ENCODE measurements at places on chromosomes 4 and X.

DNA sequence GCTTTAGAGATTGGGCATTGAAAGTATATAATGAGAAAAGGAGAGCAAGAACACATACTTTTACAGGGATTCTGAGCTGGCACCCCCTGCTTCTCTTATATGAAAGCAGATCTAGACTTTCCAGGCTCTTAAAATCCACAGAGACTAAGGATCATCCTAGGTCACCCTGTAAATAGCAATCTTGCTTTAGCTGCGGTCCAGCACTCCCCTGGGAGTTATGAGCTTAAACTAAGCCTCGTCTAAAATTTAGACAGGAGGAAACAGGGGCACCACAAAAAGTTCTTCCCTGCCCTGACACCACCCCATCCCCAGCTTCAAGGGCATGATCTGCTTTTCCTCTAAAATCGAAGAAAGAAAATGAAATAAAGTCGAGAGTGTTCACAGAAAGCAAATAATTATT lies 143.3 kb upstream of the KCNIP4 start:
- DNase-seq: peak; percentile 47

- DNase-seq: no peak
Measured at GRCh38 chr4:142565771-142566170, 280.3 kb downstream of the INPP4B start.

GRCh38 chr4:134465417-134465816 lies 263.8 kb upstream of the PABPC4L start:
- peak; percentile 21 for DNase-seq

- DNase-seq: no peak
Measured at GRCh38 chrX:100717363-100717762, 14.6 kb downstream of the SYTL4 start.

DNA sequence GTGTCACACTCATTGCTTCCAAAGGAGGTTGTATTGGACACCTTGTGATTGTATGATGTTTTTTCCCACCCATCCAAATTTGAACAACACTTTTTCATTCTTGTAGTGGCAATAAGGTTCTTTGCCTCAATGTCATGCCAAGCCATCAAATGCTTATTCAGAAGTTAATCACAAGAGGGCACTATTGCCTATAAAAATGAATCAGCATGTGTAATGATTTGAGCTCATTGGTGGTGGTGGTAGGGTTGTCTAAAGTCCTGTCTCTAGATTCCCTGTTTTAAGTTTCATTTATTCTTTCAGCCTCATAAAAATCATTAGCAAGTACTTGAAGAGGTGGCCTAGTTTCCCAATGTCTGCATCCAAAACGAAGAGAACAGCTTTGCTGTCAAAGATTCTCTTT lies 37.0 kb downstream of the IRS4 start:
- no peak for DNase-seq

- DNase-seq: no peak
Measured at GRCh38 chr4:111849746-111850284, 295.4 kb upstream of the FAM241A start.

- DNase-seq: no peak
Measured at GRCh38 chr4:75345423-75345822, 168.8 kb downstream of the RCHY1 start.

- DNase-seq: no peak
Measured at GRCh38 chrX:123882391-123882790, 22.5 kb downstream of the XIAP start.

GRCh38 chr4:154609532-154609931 lies 2.9 kb downstream of the FGG start:
- no peak for DNase-seq

DNA sequence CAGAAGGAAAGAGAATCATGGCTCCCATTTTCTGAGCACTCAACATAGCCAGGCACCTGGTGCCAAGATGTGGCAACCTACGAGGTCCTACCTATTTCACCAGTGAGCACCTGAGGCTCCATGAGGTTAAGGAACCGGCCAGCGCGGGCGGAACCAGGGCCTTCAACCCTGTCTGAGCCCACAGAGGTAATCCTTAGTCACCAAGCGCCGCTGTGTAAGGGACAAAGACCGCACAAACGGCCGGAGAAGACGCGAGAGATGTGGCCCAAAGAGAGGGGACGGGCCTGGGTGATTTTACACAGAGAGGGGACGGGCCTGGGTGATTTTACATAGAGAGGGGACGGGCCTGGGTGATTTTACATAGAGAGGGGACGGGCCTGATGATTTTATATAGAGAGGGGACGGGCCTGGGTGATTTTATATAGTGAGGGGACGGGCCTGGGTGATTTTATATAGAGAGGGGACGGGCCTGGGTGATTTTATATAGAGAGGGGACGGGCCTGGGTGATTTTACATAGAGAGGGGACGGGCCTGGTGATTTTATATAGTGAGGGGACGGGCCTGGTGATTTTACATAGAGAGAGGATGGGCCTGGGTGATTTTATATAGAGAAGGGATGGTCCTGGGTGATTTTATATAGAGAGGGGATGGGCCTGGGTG lies 114.2 kb downstream of the SMIM20 start:
- no peak for DNase-seq

DNA sequence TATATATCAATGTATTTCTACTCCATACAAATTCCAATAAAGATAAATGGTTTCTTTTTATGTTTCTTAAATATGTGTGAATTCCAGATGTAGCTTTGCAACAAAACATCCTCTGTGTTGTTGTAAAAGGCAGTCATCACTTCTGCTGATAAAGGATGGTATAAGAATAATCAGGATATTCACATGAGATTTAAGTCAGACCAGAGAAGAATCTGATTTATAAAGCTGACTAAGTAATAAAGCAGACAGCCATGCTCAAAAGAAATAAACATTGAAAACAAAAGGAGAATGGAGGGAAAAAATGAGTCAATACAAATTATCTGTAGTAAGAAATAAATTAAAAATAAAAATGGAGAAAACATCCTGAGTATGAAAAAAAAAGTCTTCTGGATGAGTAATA lies 27.0 kb upstream of the SLC7A11 start:
- DNase-seq: no peak

DNA sequence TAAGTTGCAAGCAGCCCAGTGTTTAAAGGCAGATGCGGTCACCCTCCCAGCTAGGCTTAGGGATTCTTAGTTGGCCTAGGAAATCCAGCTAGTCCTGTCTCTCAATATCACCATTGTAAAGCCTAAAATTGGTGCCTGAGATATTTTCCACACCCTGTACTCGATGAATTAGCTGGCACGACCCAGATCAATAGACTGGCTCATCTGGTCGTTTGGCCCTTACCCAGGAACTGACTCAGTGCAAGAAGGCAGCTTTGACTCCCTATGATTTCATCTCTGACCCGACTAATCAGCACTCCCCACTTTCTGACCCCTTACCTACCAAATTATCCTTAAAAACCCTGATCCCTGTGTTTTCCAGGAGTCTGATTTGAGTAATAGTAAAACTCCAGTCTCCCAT lies 384.9 kb upstream of the SLC7A11 start:
- no peak for DNase-seq

- no peak for DNase-seq
Measured at GRCh38 chr4:8182858-8183725, 16.0 kb upstream of the SH3TC1 start.

DNA sequence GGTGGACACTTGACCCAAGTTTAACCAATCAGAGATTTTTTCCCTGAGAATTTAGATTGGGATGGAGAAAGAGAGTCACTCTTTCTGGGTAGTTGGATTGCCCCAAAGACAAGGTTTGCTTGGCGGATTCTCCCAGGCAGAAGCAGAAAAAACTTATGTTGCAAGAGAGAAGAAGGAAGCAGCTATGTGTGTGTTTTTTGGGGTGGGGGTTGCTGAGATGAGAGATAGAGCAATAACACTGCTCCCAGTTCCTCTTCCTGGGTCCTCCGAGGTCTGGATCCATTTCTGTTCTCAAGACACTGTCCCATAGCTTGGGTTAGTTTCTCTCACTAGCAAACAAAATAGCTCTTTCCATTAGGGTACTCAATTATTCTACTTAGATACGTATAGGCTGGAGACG lies 222.1 kb downstream of the STIM2 start:
- DNase-seq: no peak

DNA sequence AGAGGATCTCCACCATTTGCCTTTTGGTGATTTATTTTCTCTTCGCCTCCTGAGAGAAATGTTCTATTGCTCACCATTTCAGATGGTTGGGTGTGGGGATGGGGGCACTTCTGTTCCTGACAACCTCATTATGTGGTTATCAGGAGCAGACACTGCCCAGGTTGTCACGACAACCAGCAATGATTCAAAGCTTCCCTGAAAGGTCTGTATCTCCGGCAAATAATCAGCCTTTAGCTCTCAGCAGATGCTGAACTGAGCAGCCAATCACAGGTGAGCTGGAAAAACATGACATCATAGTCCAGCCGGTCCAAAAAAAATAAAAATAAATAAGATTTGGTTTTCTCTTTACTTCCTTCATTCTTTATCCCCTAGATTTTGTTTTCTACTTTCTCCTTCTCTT lies 5.5 kb upstream of the PAK3 start:
- DNase-seq: no peak

DNA sequence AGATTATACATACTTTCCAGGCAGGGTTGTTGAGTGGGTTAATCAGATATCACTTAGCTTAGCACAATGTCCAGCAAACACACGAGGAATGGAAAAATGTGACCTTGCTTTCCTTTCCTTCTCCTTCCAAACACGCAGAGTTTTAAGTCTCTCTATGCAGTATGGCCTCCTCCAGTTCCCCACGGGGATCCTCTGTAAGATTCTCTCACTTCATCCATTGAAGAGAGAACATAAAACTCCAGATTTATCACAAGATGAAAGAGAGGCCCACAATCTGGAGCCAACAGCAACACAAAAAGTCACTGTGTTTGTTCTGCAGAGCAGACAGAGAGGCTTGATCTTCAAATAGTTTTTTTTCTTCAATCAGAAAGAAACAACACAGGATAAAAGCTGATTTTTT lies 336.8 kb upstream of the CLNK start:
- DNase-seq: no peak

- no peak for DNase-seq
Measured at GRCh38 chrX:79444694-79445210, 77.6 kb upstream of the ITM2A start.

DNA sequence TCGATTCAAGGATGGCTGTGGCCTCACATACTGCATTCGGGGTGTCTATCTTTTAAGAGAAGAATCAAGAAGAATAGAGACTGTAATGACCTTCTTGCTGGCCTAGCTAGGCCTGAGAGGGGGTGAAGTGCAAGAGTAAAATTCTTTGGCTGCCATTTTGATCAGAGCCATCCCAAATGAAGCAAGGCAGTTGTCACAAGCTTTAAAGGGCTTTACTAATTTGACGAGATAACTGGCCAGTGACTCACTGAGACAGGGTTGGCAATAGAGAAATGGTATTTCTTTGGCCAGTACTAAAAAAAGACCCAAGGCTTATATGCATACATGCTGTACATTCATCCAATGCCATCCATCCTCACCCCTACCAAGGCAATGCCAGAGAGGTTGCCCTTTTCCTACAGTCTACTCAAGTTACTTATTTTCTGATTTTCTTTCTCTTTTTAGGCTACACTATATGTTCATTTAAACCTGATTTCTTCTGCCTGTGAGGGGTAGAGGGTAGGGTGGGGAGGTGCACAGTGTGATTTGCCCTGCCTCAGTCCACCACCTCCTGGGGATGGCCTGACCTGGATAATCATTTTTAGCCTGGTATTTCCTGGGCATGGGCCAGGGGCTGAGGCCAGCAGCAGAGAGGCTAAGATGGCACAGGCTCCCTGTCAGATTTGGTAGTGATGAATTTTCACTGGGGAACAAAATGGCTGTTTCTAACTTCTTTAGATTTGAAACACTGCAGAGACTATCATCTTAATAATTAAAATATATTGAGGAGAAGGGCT lies 32.2 kb downstream of the ATG4A start:
- DNase-seq: no peak

GRCh38 chr4:30727409-30727808 lies 7.2 kb downstream of the PCDH7 start:
- no peak for DNase-seq

GRCh38 chr4:86972997-86973396 lies 38.2 kb downstream of the AFF1 start:
- peak; percentile 50 for DNase-seq

DNA sequence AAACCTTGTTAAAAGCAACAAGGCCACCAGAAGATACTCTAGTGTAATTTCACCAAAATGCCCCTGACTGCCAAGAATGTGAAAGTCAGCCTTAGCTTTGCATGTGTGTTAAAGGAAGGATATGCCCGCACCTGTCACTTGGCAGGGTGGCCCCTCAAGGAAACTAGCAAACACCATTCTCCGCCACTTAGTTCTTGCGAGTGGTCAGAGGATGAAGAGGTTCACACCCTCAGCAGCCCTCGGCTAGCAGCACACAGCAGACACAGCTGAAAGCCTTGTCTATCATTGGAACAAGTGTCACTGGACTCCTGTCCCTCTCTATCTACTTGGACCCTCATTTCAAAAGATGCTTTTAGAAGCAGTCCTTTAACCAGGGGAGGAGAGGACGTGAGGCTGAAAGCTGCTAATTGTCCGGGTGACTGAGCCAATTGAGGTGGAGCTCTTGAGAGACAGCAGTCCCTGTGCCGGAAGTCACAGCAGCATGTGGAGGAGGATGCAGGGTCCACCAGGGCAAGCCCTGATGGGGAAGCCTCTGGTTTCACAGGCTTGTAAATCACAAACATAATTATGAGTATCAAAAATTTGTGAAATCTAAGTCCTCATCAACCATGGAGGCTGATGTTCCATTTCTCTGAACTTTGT lies 18.0 kb downstream of the HHIP start:
- DNase-seq: no peak

GRCh38 chr4:51894059-51894645 lies 51.2 kb downstream of the DCUN1D4 start:
- no peak for DNase-seq

DNA sequence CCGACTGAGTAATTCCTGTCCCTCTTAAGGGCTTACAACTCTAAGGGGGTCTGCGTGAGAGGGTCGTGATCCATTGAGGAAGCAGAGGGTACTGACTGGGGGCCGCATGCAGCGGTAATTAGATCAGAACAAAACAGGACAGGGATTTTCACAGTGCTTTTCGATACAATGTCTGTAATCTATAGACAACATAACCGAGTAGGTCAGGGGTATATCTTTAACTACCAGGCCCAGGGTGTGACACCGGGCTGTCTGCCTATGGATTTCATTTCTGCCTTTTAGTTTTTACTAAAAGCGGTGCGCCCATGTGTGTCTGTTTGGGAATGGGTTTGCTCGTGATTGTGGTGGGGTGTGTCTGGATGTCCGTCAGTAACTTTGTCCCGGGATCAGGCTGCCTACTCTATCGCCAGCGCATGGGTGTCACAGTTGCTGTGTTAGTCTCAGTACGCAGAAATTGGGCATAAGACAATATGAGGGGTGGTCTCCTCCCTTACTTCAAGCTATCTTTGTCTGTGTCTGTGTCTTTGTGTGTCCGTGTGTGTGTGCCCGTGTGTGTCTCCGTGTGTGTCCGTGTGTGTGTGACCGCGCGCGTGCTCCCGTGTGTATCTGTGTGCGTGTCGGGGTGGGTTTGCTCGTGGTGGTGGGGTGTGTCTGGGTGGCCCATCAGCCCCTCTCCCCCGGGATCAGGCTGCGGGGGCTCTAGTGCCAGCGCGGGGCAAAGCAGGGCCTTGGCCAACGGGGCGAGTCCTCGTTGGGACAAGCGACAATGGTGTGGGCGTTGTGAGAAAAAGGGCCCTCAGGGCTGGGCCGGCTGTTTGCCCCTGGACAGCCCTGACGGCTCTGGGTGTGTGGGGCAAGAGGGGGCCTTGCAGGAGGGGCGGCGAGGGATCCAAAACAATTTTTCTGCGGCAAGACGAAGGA lies 10.4 kb downstream of the FRG2 start:
- DNase-seq: no peak

- DNase-seq: peak; percentile 55
Measured at GRCh38 chr4:54099748-54100574, at the start of gene GSX2. Gene GSX2 (plus strand): TSS chr4:54100163. CDS start chr4:54100345, 182 bp downstream.

- no peak for DNase-seq
Measured at GRCh38 chrX:135481696-135482179, 38.7 kb upstream of the INTS6L start.

Data from D341Med (cell line).